CD4-positive, alpha-beta T cell treated with Interleukin-17A for 4 hours (primary cell): ENCODE measurements at places on chromosomes 4 and X.

DNA sequence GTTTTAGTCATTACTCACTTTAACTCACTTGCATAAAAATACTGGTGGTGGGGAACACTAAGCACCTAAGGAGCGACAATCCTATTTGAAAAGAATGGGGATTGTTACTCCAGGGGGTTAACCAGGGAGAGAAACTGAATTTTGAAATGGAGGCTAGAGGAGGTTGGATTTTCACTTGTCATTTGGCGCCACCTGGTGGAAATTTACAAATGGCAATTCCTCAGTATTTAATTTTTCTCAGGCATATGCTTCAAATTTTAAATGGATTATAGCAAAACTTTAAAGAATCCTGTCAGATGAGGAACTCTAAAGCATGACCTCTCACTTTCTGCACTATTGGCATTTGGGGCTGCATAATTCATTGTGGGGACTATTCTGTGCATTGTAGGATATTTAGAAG is 2.7 kb upstream of the GEMIN8 start:
- peak; percentile 80 for DNase-seq

DNA sequence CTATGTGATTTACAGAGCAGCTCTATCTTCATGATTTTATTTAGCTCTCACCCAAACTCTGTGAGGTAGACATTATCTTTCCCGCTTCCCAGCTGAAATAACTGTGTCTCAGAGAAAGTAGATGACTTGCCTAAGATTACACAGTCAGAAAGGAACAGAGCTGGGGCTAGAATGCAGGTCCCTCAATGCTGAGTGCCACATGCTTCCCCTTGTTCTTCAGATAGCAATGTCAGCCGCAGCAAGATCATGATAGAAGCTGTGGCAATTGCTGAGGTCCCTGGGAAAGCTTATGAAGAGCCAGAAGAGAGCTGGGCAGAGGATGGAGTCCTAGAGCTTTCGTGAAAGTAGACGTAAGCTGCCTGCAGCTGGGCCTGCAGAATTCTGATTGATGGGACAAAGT is 11.1 kb upstream of the GABRE start:
- DNase-seq = no peak

GRCh38 chr4:123244137-123244536 is 152.5 kb upstream of the SPRY1 start:
- DNase-seq = no peak

GRCh38 chr4:109671350-109671749 is 31.9 kb downstream of the CASP6 start:
- no peak for DNase-seq

- DNase-seq = no peak
Measured at GRCh38 chr4:23476515-23477090, 413.2 kb downstream of the PPARGC1A start.

- peak; percentile 3 for DNase-seq
Measured at GRCh38 chr4:14749910-14750309, 252.4 kb upstream of the CPEB2 start.

DNA sequence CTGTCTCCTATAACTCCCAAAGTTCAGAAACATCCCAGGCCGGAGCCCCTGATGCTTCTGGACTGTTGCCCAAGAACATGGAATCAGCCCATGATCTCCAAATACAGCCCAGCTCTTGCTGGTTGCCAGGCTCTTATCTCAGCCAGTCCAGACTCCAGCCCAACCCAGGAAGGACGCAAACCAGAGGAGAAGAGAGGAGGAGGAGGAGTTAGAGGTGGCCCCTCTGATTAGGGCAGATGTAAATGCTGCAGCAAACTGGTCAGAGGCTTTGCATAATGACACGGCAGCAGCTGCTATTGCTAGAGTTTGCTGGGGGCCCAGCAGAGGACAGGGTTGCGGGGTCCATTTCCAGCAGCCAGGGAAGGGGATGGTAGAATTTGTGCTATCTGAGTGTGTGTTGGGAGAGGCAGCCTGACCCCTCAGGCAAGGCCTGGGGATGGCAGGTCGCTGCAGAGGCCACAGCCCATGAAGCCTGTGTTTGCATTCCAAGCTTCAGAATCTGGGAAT is 4.2 kb upstream of the OTUD5 start:
- DNase-seq = no peak

DNA sequence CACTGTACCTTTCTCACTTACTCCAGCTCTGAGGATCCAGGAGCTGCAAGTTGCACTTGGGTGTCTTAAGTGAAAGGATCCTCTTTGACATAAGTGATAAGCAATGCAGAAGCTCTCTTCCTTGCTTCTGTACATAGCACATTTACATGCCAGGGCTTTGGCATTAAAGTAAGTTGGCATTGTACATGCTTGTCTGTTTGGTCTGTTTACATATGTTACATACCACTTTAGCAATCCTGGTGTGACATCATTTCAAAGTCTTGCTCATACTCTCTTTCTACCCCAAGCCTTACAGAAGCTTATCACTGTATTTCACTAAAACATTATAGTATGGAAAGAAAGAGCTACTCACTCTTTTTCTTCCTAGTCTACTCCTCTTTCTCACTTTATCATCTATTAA is 2548.3 kb downstream of the ARAP2 start:
- no peak for DNase-seq

DNA sequence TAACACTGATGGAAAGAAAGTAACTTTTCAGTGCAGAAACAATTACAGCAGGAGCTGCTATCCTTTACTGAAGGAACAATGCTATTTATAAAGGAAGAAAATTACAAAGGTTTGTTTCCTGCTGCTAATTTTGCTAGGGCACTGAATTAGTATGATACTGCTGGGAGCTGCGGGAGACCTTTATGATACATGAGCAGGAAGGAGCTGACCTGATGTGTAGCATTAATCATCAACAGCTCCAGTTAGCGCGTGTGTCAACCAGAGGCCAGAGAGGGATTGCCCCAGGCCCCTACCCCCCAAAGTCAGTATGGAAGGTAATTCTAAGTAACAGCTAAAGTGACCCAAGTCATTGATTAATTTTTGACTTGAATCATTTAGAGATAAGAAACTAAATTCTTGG is 728.9 kb downstream of the PCDH18 start:
- DNase-seq = no peak

- DNase-seq = no peak
Measured at GRCh38 chrX:130280901-130281300, 12.2 kb upstream of the ZNF280C start.

- no peak for DNase-seq
Measured at GRCh38 chrX:123357941-123358340, 173.9 kb downstream of the GRIA3 start.

GRCh38 chr4:29309050-29309449 is 1411.1 kb upstream of the PCDH7 start:
- DNase-seq = no peak

DNA sequence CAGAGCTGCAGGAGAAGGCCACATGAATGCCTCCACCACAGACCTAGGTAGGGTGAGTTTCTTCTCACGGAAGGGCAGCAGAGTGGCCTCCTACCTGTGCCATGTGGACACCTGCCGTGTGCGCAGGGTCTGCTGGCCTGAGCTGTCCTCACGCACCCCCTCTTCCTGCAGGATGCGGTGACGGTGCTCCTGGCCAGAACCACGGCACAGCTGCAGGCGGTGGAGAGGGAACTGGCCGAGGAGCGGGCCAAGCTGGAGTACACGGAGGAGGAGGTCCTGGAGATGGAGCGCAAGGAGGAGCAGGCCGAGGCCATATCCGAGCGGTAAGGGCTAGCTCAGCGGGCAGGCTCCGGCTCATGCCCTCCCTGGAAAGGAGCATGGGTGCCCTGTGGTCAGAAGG is 28.4 kb upstream of the CLCN4 start:
- no peak for DNase-seq

- DNase-seq = peak; percentile 74
Measured at GRCh38 chr4:1356181-1356998, 9.4 kb downstream of the UVSSA start.

DNA sequence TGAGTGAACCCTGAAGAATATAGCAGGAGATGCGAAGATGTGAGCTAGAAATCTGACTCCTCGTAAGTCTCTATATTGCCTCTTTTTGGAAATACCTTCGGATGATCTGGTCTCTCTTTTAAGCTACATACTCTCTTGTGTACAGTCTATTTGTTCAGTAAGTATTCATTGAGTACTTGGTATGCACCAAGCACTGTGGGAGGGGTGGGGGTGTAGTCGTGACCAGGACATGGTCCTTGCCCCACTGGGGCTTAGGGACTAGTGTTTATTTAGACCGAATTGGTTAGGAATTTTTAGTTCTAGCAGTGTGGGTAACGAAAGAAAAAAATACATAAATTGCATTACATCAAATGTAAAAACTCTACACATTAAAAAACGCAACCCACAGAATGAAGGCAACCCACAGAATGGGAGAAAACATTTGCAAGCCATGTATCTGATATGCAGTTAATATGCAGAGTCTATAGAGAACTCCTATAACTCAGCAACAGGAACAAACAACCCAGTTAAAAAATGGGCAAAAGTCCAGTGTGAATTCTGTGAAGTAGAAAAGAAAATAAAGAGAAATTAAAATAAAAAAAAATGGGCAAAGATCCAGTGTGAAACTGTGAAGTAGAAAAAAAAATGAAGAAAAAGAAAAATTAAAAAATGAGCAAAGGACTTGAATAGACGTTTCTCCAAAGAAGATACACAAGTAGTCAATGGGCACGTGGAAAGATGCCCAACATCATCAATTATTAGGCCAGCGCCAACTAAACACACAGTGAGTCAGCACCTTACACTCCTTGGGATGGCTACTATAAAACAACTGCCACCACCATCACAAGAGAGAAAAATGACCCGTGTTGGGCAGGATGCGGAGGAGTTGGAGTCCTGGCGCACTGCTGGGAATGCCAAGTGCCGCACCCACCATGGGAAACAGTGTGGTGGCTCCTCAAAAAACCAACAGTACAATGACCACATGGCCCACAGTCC is 43.8 kb downstream of the RGS12 start:
- no peak for DNase-seq
